ENCODE measurements at places on chromosomes 6 and 20. TPM values are rescaled to one million over a fixed set of nuclear protein-coding genes. Genes with fewer than 3 reads are reported as not detected.

LY86 gene
- 8.3 TPM for total RNA-seq

TRAPPC3L gene
- not detected for total RNA-seq

TLDC2 gene
- not detected for total RNA-seq

DNA sequence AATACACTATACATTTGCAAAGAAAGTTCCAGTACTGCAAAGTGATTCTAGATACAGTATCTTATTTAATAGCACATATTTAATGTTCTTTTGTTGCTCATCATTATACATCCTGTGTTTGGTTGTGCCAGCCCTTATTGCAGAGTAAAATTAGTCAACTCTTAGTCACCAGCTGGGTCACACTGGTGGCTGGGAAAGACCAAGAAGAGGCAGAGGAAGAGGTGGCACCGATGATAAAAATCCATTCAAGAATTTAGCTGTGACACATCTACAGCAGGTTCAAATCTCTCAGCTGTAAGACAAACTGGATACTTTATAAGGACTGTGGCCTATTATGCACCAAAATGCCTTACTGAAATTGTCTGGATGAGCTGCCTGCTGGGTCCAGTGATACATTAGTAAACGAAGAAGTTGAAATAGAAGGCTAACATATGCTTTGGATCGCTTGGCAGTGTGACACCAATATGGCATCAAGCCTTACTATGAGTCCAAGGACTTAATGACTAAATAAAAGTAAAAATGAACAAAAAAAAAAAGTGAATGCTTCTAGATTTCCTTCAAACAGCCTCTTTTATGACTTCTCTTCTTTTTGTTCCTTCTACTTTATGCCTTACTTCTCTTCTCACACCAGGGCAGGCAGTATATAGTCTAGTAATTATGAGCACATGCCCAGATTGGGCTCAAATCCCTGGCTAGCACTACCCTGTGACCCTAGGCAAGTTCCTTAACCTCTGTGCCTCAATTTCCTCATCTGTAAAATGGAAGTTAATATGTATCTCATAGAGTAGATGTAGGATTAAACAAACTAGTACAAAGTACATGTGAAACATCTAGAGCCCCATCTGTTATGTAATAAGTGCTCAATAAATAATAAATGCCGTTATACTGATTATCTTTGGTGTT lies 29.4 kb upstream of the RNF8 start:
- DNase-seq = no peak

DNA sequence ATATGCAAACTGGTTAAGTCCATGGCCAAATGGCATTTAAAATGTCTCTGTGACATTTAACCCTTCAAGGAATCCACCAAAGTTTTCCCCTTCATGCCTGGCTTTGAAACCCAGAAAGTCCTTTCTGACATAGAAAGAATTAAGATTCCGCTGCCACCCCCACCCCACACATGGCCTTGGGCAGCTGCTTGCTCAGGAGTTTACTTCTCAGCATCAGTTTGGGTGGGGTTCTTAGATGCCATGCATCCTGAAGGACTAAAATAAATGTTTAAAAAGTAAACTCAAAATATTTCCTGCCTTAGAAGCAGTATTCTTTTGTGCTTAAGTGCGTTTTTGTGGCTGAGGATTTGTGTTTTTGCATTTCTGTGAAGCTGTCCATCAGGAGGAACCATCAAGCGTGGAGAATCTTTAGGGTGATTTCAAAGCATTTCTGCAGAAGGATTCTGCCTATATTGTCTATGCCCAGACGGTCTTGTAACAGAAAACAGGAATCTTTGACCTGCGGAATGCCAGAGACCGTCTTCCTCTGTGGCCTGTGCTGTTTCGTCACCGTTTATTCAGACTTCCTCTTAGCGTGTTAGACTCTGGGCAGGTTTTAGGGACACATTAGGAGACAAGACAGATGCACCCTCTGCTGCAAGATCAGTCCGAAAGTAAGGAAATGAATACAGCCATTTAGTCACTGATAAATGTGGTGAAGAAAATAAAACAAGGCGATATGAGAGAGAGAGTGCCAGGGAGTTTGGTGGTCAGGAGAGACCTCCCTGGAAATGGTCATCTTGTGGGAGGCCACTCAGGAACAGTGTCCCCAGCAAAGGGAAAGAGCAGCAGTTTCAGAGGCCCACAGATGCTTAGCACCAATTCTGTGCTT lies 6.2 kb downstream of the DUSP22 start:
- DNase-seq = no peak

DNA sequence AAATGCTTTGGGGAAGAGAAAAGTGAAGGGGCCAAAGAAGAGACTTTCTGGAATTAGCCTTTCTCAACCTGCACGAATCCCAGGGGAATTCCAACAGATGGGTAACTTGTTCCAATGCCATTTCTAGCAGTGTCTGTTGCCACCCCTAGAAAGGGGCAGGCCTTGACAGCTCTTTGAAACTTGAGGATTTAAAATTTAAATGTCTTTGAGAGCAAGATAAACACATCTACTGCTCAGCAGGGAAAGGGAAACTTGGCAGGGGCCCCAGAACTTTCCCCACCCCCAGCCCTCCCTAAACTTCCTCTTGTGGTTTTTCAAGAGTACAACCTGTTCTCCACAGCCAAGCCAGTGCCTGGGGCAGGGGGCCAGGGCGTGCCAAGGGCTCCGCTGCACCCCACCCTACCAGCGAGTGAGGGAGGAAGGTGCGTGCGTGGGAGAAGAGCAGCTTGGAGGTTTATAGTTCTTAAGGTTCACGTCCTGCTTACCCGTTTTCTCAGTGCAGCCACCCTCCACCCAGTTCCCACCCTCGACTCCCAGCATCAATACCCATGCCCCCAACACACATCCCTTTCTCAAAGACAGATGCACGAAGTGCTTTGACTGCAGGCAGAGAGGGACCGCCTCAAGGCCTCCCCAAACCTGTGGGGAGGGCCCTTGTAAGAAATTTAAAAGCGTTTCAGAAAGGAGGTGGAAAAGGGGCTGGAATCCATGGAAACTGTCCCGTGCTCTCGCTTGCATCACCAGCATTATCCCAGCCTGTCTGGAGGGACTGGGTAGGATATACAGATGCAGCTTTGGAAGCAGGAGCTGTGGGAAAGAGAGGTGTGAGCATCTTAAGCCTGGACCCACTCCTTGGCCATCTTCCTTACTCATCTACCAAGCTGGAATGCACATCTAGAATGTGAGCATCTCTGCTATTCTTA lies 4.5 kb upstream of the TAF8 start:
- DNase-seq = peak; percentile 97

GRCh38 chr20:56249244-56249955 lies 868 bp downstream of the MC3R start:
- no peak for DNase-seq
